ENCODE measurements at places on chromosomes 12 and 14.

DNA sequence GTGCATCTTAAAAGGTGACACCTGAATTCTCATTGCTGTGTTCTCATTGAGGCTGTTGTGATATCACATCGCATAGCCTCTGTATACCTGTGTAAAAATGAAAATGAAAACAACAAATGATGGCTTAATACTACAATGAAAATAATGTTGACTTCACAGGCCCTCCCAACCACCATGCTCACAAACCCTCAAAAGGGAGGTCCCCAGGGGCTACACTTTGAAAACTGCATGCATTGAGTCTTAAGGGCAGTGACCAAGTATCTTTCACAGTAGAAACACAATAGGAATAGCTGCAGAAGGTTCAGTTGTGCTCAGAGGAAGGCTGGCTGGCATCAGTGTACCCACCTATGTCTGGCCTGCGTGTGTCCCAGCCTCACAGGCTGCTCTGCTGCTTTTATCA is 27.6 kb upstream of the KCNK13 start:
- no peak for DNase-seq

GRCh38 chr12:69211160-69211559 is 28.2 kb upstream of the CPSF6 start:
- no peak for DNase-seq

- DNase-seq = no peak
Measured at GRCh38 chr12:92486443-92487137, 216.2 kb upstream of the PLEKHG7 start.

DNA sequence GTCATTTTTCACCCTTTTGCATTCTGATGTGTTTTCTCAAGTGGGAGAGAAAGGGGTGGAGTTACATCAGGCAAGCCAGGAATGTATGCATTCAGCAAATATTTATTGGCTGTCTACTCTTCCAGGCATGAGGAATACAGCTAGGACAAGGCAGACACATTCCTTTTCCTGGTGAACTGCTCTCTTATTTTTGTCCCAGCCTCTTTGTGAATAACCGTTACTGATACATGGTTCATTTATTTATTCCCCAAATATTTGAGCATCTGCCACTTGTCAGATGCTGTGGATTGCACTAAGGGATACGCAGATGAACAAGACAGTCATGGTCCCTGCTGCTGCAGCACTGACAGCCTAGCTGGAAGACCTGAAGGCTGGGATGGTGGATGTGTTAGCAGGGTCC is 6.1 kb downstream of the PELI2 start:
- no peak for DNase-seq

- no peak for DNase-seq
Measured at GRCh38 chr14:106803379-106803778, 1277.0 kb downstream of the TMEM121 start.

GRCh38 chr14:102993523-102993922 is 63.8 kb downstream of the CDC42BPB start:
- no peak for DNase-seq

DNA sequence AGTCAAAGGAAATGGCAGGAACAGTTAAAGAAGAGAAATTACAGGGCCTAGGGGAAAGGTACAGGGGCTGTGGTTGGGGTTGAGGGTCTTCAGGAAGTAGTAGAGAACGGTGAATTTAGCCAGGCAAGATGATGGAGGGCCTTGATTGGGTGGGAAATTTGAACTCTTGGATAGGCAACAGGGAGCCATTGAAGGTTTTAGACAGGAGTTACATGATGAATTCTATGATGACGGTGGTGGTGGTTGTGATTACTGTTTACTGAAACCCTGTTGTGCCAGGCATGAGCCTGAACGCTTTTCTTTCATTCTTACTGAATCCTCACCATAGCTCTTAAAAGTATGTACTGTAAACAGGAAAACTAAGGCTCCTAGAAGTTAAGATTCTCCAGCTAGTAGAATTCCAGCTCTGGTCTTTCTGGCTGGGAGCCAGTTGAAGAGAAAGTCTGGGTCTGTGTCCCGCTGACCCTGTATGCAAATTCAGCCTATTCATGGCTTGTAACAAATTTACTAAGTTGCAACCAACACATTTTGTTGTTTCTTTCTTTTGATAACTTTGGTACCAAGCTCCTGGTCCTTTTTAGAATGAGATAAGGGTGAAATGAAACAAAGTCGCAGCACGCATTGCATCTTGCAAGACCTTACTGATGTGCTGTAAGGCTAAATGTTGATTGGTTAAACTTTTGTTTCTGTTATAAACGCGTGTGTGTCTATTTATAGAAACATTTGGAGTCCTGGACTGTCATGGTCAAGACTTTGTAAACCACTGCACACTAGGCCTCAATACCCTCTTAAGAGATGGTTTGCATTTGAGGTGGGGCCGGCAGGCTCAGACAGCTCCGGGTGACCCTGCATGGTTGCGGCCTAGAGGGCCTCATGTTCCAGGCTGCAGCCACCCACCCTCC is 6.0 kb downstream of the ORAI1 start:
- DNase-seq = no peak

- DNase-seq = no peak
Measured at GRCh38 chr12:21350975-21351374, 16.3 kb upstream of the SLCO1A2 start.

- DNase-seq = no peak
Measured at GRCh38 chr12:70890895-70891832, 29.4 kb downstream of the PTPRR start.

DNA sequence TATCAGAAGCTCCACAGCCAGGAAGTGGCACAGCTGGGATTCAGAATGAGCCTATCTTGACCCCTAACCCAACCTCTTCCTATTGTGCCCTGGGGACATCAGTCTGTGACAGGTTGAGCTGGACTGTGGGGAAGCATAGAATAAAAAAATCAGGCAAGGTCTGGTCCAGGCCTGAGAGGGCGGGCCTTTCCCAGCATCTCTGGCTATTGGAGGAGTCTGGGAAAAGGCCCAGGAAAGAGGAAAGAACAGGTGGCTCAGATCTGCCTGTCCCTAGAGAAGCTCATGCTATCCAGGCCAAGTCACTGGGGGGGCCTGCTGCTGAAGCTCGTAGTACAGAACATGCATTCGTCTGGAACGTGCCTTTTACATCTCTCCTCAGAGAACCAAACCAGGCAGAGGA is 100.5 kb downstream of the PPM1H start:
- DNase-seq = no peak

DNA sequence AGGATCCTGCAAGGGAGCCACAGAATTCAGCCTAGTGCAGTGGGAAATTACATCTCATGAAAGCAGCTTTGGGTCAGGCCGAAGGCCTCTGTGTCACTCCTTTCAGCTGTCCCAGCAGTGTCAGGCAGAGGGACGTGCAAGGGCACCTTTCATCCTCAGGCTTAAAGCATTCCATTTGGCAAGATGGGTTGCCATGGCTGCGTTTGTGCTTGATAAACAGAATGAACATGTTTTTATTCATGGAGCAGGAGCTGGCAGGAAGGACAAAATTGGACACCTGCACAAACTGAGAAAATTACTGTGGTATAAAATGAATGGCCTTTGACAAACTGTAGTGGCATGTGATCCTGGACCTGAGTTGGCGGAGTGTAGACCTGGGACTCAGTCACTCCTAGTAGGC is 29.4 kb downstream of the ACAD10 start:
- no peak for DNase-seq

- DNase-seq = peak; percentile 45
Measured at GRCh38 chr12:12724421-12725085, 7.4 kb downstream of the CDKN1B start.

DNA sequence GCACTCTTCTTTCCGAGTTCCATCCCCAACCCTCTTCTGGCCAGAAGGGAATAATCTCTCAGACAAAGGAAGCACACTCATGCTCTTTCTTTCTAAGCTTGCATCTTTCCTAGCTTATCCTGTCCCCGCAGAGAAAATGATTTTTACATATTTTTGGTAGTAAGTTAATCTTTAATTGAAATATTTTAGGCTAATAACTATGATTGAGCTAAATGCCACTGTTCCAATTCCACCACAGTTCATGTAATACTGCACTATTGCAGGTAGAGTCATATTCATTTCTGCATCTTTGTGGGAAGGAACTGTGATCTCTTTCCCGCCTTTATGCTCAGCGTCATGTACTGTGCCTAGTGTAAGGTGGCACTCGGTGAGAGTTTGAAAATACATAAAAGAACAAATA is 158.9 kb upstream of the FOXG1 start:
- DNase-seq = no peak

DNA sequence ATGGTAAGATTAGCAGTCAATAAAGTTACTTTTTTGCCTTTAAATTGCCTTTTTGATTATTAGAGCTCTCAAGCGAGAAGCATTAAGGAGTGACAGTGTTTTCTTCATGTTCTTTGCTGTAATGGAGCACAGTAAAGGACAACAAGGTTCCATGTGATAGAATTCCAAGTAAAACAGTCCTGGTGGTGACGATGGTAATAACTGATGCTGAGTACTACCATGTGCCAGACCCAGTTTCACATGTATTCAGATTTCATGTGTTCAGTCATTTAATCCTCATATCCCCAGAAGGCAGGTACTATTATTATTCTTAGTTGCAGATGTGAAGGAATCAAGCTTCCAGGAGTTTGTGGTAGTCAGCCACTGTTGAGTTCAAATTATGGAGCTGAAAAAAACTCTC is 79.0 kb downstream of the FRMD6 start:
- no peak for DNase-seq

DNA sequence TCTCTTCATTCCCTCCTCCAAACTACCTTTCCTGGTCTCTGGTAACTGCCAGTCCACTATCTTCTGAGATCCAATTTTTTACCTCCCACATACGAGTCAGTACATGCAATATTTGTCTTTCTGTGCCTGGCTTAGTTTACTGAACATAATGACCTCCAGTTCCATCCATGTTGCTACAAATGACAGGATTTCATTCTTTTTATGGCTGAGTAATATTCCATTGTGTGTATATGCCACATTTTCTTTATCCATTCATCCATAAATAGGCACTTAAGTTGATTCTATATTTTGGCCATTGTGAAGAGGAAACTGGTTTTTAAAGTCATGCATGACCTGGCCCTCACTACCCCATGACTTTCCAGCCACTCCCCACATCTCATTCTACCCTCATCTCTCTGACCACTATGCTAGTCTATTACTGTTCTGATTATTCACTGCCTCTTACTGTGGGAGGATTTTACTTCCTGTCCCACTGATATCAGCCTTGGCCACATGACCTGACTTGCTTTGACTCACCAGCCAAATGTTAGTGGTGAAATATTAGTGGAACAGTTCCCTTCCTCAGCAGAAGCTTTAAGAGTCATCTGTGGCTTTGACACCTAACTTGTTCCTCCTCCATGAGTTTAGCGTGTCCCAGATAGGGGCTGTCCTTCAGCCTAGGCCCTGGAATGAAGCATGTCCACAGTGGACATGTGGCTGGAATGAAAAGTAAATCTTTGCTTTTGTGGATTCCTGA is 52.2 kb downstream of the GOLGA5 start:
- peak; percentile 48 for DNase-seq

DNA sequence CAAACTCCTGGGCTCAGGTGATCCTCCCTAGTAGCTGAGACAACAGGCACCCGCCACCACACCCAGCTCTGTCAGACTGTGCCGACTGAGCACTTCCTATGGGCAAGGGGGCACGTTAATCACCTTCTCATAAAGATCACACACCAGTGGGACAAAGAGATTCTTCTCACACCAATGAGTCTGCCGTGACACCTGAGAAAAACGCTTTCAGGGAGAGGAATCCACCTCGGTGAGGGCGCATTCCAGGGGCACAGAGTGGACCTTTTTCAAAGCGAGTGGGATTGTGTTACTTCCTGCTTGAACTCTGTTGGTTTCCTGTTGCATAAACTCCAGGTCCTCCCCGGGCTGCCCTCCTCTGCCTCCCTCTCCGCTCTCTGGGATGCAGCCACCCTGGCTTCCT is 17.5 kb upstream of the SCARB1 start:
- DNase-seq = no peak

DNA sequence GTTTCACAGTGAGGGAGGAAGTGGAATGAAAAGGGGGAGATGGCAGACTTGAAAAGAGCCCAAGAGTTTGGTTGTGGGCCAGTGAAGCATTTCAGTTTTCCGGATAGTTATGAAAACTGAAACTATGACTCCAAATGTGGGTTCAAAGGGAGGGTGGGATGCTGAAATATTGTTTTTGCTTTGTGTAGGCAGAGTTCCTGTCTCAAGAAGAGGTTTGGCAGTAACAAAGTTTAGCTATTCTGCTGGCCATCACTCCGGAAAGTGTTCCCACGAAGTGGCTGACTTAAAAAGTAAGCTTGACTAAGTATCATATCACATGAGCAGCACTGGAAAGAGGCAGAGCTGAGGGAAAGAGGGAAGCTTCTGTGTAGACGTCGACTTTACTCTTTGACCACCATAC is 85.2 kb downstream of the CAND1 start:
- peak; percentile 12 for DNase-seq

GRCh38 chr14:36430169-36430568 is 89.9 kb downstream of the NKX2-1 start:
- no peak for DNase-seq

GRCh38 chr12:95942101-95942523 is 302 bp downstream of the CCDC38 start:
- DNase-seq = no peak

GRCh38 chr12:46269429-46270241 is 792 bp upstream of the SLC38A1 start:
- DNase-seq = peak; percentile 65

- no peak for DNase-seq
Measured at GRCh38 chr12:33876618-33877017, 145.7 kb upstream of the ALG10 start.

DNA sequence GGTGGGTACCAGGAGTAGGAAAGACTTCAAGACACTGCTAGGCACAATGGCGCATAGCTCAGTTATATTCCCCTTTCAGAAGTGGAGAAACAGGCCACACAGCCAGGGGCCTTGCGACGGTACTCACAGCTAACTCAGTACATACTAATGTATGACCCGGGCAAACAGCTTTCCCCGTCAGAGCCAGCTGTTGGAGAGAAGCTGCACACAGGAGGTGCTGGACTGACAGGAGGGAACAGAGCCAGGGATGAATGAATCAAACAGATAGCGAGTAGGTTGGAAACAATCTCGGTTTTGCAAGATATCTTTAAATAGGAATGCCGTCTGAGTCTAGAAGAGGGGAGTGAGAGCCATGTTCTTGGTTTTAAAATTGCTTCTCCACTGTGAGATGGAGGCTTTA is 45.5 kb downstream of the PRIMA1 start:
- no peak for DNase-seq

DNA sequence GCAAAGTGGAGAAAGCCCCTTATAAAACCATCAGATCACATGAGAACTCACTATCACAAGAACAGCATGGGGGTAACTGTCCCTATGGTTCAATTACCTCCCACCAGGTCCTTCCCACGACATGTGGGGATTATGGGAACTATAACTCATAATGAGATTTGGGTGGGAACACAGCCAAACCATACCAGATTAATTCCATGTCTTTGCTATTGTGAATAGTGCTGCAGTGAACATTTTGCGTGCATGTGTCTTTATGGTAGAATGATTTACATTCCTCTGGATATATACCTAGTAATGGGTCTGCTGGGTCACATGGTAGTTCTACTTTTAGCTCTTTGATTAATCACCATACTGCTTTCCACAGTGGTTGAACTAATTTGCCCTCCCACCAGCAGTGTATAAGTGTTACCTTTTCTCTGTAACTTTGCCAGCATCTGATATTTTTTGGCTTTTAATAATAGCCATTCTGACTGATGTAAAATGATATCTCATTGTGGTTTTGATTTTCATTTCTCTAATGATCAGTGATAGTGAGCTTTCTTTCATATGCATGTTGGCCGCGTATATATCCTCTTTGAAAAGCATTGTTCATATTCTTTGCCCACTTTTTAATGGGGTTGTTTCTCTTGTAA is 29.7 kb upstream of the SAV1 start:
- DNase-seq = no peak
